ENCODE measurements at places on chromosomes 13 and 19.

GRCh38 chr19:2050349-2050990 is 574 bp downstream of the MKNK2 start:
- no peak for DNase-seq

DNA sequence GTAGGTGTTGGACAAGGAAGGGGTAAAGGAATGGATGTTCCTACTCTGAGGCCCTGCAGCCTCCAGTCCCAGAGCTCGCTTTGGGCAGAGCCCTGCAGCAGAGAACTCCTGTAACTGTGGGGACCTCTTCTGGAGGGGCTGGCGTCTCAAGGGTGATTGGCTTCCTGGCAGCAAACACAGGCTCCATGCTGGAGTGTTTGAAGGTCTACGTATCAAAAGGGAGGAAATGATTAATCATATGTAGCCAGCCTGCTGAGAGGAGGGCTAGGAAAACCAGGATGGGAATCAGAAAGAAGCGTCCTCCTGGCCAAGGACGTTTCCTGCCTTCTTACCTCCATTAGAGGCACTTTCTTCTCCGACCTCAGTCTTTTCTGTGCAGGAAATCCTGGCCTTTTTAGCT is 208.5 kb downstream of the TSHZ3 start:
- DNase-seq: no peak

DNA sequence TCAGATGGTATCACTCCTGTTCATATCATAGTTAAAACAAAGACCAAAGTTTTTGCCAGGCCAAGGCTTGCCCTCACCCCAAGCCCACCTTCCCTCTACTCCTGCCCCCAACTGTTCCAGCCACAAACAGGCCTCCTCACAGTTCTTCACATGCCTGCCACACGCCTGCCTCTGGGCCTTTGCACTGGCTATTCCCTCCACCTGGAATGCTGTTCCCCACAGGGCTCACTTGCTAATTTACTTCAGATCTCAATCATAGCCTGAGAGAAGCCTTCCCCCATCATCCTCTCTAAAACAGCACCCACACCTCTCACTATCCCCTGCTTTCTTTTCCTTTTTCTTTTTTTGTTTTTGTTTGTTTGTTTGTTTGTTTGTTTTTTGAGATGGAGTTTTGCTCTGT is 4.9 kb upstream of the AXL start:
- no peak for DNase-seq

DNA sequence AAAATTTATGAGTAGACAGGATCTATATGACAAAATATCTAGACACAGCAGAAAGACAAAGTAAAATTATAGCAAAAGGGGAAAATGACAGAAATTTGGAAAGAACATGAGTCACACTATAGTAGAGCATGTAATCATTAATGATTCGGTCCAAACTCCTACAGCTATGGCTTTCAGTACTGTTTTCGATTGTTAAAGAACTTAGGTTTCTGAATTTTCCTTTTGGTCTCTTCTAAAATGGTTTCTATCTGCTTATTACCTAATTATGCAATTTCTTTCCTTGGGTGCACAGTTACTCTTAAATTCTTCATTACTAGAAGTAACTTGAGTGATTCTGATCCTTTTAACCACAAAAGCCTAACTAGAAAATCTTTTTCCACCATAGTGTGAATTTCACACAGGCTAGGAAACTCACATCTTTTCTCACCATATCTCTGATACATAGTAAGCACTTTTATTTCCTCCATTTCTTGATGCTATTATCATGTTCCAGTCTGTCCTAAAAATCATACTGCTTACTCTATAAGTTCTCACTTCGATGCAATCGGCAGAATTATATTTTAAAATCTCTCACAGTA is 1101.4 kb downstream of the PCDH9 start:
- no peak for DNase-seq

DNA sequence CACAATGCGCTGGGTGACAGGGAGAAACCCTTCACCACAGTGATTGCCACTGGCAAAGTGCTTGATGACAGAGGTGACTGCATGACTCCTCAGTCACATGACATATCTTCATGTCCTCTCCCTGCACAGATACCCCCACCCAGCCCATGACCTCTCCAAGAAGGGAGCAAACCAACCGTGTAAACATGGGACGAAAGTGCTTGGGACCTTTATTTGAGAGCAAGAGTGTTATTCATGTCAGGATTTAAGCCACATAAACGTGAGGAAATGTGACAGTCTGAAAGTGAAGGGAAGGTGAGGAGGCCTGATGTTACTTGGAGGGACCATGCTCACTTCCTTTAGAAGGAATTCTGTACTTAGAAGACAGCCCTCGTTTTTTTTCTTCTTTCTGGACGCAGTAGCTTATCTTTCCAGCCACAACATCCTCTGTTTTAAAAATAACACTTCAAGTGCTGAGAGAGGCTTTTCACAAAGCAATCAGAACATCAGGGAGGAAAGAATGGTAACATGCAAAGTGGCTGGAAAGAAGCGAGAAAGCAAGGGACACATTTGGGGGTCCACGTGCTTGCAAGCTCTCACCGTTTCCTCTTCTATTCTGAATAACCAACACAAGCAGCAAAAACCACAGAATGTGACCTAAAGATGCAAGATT is 35.6 kb downstream of the EPS15L1 start:
- no peak for DNase-seq

GRCh38 chr13:73106513-73107178 is 47.8 kb downstream of the KLF5 start:
- no peak for DNase-seq

DNA sequence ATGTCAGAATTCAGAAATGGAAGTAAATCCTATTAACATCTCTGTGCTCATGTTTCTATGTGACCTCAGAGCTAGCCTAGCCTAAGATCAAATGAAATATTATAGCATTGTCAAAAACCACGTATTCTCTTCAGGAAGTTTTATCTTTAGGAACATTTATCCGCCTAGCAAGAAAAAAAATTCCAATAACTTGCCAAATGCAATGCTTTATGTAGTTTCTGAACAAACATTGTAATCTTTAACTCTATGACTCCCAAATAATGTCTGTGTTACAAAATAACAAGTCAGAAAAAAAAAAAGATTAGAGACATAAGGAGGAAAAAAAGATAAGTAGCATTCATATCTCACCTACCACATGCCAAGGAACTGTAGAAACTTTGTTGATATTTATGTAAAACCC is 18.4 kb upstream of the IPO5 start:
- DNase-seq: no peak

GRCh38 chr13:63345835-63346234 is 1930.2 kb upstream of the PCDH20 start:
- DNase-seq: no peak

- no peak for DNase-seq
These were observed 301.7 kb downstream of the NDFIP2 start for GRCh38 chr13:79782541-79783205.
